ENCODE measurements at places on chromosomes 3 and 15.
A peak's percentile ranks its signal among the peaks of the same experiment; 100 is the strongest.

GRCh38 chr3:20696388-20697150 is 510.6 kb upstream of the SGO1 start:
- DNase-seq: no peak

DNA sequence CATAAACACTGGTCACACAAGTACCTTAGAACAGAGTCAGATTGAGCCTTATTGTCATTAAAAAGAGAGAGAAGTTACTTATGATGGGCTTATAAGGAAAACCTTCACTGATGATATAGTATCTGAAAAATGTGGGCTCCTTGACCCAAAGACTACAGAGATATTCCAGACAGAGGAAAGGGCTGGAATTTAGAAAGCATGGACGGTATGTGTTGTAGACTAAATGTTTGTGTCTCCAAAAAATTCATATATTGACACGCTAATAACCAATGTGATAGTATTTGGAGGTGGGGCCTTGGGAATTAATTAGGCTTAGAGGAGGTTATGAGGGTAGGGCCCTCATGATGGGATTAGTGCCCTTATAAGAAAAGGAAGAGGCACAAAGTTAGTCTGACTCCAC is 61.0 kb upstream of the DAZL start:
- no peak for DNase-seq

GRCh38 chr3:107985496-107985895 is 105.3 kb downstream of the CD47 start:
- DNase-seq: peak; percentile 95

- DNase-seq: no peak
These were observed 48.1 kb downstream of the ADAM10 start for GRCh38 chr15:58701376-58701775.

- no peak for DNase-seq
These were observed 90.8 kb downstream of the ANP32A start for GRCh38 chr15:68729789-68730411.

DNA sequence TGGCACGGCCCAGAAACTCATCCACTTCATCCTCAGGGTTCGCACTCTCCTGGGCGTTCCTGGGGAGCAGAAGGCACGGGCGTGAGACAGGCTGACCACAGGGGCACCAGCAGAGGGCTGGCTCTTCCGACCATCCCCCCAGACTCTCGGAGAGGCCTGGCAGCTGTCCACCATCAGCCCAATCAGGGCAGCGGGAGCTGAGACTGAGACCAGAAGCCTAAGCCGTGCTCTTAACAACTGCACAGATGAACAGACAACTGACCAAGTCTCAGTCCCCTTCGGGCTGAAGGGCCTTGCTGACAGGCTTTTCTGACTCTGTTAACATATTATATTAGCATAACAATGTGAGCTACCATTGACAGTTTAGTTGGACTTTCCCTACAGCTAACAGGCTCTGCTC is 118.0 kb downstream of the SEC22A start:
- DNase-seq: no peak

GRCh38 chr3:172659246-172660002 is 51.4 kb downstream of the NCEH1 start:
- no peak for DNase-seq

- DNase-seq: no peak
These were observed 105.5 kb upstream of the WNT5A start for GRCh38 chr3:55592572-55592971.

- no peak for DNase-seq
These were observed 66.8 kb downstream of the FAIM start for GRCh38 chr3:138675393-138675792.

GRCh38 chr3:182438398-182438797 is 354.9 kb upstream of the ATP11B start:
- no peak for DNase-seq

DNA sequence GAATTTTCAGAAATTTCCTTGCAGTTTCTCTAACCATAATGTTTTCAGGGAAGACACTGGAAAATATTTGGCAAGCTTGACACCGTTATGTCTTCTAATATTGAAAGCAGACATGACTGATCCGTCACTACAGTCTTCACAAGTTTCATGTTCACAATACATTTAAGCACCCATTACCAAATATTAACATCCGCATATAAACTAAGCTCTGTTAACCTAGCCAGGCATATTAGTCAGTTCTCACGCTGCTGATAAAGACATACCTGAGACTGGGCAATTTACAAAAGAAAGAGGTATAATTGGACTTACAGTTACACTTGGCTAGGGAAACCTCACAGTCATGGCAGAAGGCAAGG is 162.7 kb upstream of the LYSMD4 start:
- no peak for DNase-seq

GRCh38 chr3:9250236-9250635 is 790 bp upstream of the SRGAP3 start:
- DNase-seq: no peak

DNA sequence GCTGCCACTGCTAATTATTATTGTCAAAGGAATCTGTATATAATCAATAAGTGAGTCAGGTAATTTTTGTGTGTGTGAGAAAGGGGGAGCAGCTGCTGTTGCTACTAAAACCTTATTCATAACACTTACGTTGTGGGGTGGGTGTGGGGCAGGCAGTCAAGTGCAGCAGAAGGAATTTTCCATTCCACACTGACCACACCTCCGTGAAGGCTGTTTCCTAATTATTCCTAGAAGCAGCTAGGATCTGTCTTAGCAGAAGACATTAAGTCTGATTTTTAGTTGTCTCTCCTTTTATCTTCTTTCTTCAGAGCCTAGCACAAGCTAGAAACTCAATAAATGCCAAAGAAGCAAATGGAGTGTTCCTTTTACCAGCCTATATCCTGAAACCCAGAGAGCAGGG is 4.0 kb upstream of the U2SURP start:
- DNase-seq: no peak

- no peak for DNase-seq
These were observed 299.6 kb downstream of the ULK4 start for GRCh38 chr3:41662288-41662687.

DNA sequence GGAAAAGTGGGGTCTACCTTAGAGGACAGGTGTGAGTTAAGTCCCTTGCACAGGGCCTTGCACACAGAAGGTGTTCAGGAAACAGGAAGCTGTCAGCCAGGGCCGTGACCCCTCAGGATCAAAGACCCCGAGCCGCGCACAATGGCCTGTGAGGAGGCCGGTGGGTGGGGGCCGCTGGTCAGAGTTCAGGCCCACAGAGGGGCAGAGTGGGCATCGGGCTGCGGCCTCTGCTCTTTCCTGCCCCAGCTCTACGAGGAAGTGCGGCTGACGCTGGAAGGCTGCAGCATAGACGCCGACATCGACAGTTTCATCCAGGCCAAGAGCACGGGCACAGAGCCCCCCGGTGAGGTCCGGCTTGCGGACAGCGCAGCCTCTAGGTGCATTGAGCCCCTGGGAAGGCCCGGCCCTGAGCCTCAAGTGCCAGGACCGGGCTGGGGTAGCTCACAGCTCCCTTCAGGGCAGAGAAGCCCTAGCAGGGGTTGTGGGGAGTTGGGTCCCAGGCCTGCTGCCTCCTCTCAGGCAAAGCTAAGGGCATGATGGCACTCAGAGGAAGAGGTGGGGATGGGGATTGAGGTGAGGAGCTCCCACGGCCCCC is 37.2 kb downstream of the PSTPIP1 start:
- no peak for DNase-seq

DNA sequence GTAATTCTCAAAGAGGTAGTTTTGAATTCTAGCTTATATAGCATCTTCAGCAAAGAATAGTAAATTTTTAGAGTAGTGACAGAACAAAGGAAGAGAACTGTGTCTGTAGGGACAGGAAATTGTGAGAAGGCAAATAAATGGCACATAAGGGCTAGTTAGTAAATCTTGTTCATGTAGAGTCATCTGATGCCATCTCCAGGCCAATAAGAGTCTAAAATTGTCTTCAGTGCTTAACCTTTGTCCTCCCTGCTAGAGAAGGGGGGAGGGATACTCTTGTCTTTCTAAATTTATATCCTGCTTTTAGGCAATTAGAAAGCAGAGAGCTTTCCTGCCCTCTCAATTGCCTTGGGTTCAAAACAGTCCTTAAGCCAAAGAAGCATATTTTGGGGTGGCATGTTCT is 87.0 kb upstream of the DNAJC19 start:
- no peak for DNase-seq

DNA sequence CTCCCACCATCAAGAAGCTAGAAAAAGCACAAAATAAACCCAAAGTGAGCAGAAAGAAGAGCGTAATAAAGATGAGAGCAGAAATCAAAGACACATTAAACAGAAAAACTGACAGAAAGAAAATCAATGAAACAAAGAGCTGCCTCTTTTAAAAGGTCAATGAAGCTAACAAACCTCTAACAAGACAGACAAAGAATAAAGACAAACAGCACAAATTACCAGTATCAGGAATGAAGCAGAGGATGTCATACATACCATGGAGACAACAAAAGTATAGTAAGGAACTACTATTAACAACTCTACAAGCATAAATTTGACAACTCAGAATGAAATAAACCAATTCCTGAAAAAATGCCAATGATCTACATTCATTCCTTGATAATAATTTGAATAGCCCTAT is 15.0 kb downstream of the C3orf70 start:
- DNase-seq: no peak

GRCh38 chr3:59138966-59139365 is 89.1 kb upstream of the CFAP20DC start:
- DNase-seq: no peak

- peak; percentile 73 for DNase-seq
These were observed 171.8 kb downstream of the TMEM108 start for GRCh38 chr3:133209871-133210550.

DNA sequence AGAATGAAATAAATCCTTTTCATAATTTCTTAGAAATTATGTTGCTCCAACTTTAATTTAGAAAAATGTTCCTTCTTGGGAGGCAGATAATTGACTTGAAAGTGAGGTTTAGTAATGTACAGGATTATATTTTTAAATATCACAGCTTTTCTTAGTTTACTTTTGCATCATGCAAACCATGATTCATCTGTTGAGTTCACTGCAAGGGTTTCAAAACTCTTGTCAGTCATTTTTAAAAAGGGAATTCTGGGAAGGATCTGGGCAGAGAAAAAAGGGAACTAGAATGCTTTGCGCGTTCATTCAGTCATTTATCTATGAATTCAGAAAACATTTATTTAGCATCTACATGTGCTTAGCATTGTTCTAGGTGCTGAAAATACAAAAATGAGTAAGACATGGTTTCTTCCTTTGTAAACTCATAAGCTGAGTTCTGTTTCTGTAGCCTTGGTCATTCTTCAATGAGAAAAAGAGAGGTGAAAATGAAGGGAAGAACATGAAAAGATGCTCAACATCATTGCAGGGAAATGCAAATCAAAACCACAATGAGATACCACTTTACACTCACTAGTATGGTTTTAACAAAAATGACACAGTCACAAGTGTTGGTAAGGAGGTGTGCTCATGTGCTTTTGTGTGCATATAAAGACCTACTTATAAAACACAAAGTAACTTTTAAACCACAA is 209.1 kb downstream of the NR1D2 start:
- DNase-seq: peak; percentile 32

DNA sequence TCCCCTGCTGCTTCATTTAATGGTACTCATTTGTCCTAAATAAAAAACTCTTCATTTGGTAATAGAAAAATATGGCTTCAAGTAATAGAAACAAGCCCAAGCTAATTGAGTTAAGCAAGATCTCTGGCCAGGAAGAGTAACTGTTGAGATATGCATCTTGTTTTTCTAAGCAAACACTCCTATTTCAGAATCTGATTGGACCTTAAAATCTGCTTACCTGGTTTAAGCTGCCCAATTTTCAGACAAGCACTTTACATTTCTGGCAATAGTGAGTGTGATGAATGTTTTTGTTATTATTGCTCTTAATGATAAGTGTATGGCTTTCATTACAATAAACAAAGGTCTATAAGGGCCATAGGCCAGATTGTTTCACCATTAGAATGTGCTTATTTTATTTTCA is 86.2 kb downstream of the CMSS1 start:
- no peak for DNase-seq

DNA sequence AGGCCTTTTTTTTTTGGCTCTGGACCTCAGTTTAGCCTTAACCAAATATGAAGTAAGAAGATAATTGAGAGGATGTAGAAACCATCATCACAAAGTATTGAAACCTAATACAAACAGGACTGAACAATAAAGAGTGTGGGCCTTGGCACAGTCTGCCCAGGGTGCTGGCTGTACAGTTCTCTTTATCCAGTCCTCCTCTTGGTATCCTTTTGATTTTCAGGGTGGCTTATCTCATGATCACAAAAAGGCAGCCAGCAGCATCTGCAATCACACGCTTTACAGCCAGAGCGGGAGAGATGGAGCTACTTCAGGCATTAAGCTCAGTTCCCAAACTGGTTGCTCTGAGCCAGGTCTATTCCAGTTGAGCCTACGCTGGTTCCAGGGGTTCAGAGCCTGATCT is 239.7 kb downstream of the RPLP1 start:
- DNase-seq: no peak

- no peak for DNase-seq
These were observed 316.6 kb upstream of the UBE2E2 start for GRCh38 chr3:22886439-22887068.

GRCh38 chr15:77059786-77060361 is 11.0 kb downstream of the TSPAN3 start:
- DNase-seq: peak; percentile 86

DNA sequence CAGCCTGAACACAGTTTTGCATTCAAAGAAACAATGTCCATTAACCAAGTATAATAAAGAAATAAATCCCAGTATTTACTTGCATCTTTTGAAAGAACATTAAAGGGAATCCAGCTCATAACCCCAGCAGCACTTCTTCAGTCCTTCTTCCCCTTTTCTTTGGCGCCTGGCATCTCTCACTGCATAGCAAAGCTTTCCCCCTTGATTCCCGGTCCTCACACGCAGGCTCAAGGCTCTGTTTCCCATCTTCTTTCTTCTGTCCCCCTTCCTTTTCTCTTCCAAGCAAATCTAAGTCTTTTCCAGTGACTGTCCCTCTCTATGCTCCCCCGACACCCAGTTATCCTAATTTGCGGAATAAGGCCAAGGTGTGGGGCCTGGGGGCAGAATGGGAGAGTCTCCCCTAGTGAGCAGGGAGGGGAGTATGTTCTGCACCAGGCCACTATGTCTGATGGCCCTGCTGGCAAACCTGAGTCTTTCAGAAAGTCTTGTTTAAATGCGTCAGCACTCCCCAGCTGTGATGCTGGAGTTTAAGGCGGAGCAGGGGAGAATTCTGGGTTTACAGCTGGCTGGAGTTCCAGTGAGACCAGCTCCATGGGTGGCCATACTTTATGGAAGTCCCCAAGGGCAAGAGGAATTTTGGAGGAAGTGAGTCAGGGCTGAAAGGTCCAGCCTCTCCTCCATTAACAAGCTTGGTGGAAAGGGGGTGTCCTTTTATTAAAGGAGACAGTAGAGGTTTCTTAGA is 42.1 kb downstream of the GOLGA6A start:
- DNase-seq: no peak

DNA sequence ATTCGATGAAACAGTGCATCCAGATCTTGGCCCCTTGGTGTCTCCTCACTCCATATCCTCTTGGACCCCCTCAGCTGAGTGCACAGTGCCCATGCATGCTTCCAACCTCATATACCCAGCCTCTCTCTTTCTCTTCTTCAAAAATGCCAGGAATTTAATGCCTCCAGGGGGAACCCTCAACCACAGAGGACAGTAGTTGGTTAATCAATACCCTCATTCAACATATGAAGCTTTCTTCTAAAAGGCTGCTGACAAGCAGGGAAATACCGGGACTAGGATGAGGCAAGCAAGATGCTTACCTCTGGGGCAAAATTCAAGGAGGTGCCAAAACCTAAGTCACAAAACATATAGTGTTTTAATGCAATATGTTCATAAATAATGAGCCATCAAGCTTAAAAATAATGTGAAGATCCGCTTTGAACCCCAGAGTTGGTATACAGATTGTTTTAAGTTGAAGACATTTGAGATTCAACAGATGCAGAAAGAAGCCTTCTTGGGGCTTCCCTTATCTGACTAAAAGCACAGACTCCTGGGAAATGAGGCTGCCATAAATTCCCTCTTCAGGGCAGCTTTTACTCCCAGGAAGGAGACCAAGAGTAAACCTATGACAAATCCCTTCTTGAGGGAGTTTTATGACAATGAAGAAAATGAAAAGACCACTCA is 48.2 kb upstream of the FHIT start:
- no peak for DNase-seq

Data from inflammatory macrophage treated with lipopolysaccharide for 4 hours (primary cell).